ENCODE measurements at places on chromosomes 6 and 20.

DNA sequence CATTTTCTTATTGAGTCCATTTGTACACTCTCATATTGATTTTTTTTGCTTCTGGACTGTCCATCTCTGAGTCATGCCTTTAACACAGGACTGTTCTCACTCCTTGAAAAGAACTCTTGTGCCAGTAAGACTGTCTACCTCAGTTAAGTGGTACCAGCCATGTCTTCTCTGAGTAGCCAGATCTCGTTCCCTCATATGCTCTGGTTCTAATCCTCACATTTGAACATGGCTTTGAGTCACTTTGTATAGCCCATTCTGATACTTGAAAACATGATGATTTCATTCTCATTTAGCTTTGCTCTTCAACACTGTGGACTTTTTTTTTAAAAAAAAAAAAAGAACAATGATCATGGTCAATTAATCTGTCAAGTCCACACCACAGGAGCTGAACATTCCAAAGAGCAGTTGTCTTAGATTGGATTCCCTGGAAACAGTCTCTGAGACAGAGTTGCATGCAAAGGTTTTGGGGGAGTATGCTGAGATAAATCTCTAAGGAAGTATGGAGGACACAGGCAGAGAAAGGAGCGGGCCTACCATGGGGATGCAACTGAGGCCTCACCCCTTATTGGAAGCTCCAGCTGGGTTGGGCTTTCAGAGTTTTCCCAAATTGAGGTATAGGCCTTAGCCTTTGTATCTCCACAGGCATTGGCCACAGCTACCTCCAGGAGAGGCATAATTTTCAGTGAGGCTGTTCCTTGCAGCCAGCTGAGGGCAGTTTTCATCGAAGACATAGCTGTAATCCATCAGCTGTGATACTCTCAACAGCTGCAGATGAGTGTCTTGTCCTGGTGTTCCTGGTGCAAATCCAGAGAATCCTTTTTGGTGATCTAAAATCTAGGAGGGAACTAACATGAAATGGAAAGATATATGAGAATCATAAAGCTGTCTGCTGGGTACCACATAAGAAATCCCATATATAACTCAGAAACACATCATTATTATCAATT lies 6.0 kb upstream of the PTCHD4 start:
- no peak for DNase-seq

DNA sequence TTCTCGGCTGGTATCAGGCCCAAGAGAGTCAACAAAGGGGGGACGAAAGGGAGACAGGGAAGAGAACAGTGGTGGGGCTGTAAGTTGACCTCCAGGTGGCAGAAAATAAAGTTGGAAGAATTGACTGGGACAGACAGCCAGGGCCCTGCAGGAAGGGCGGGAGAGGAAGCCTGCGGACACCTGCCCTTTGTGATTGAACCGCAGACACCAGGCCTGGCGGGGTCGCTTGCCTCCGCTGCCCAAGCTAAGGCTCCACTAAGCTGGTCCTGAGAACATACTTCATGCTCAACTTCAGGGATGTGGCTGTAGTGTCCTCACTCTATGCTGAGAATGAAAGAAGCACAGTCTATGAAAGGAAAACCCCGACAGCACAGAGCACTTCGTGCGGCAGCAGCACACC lies 53.8 kb downstream of the RPP40 start:
- DNase-seq, result no peak

- DNase-seq, result no peak
These were observed 4.1 kb downstream of the ADAM33 start for GRCh38 chr20:3677733-3678132.

GRCh38 chr6:142507065-142507464 lies 205.3 kb downstream of the ADGRG6 start:
- DNase-seq, result no peak

- no peak for DNase-seq
These were observed 55.5 kb downstream of the B3GAT2 start for GRCh38 chr6:70901324-70901723.

Measured in left renal pelvis (tissue), 4 donors.